ENCODE measurements at places on chromosomes 7 and 10.

- DNase-seq, result no peak
Measured at GRCh38 chr7:31794851-31795344, 107.9 kb downstream of the PPP1R17 start.

- no peak for DNase-seq
Measured at GRCh38 chr10:15494850-15495506, 123.9 kb upstream of the FAM171A1 start.

DNA sequence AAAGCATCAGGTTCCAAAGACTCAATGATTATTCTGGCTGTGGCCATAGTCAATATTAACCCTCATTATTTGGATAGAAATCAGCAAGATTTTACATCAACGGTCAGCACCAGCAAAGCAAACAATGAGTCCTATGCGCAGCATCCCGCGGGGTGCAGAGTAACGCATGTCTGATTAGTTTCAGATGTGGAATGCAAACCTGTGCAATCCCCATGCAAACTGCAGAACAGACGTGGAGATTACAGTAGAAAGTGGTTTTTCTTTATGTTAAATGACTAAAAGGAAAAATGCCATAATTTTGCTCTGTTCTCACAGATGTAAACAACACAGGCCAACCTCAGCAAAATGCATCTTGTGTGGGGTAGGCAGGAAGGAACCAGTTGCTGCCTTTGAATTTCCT lies 258.1 kb upstream of the GRB10 start:
- DNase-seq, result no peak

DNA sequence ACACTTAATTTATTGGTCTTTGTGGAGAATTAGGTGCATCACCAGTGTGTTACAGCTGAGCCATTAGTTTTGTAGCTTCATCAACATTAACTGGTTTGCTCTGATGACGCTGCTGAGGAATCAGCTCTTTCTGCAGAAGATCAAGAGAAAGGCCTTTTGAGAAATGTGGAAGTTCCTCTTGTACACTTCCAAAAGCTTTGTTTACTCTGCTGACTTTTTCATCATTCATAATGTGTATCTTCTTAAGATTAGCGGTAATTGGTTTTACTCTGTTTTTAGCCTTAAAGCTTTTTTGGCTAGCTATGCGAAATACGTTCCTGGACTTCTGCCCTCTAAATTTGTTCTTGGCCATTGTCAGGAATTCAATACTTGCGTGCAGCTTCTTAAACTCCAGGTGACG lies 8.2 kb upstream of the PHYH start:
- no peak for DNase-seq

DNA sequence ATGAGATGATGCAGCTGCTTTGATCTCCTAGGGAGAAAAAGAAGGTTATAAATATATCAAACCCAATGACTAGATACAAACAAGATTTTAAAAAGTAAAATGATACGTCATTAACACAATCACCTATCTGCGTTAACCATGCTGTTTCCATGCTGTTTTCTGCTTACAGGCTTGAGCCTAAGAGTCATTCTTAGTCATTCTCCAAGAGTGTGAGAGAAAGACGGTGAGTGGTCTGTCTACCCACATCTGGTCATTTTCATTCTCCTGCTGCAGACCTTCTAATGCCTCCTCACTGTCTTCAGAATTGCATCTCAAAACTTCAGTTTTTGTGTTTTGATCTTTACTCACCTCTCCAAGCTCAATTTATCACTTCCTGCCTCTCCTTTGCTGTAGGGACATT lies 98.0 kb upstream of the ELMO1 start:
- DNase-seq, result no peak

- no peak for DNase-seq
Measured at GRCh38 chr7:75946207-75946855, 31.4 kb downstream of the POR start.

DNA sequence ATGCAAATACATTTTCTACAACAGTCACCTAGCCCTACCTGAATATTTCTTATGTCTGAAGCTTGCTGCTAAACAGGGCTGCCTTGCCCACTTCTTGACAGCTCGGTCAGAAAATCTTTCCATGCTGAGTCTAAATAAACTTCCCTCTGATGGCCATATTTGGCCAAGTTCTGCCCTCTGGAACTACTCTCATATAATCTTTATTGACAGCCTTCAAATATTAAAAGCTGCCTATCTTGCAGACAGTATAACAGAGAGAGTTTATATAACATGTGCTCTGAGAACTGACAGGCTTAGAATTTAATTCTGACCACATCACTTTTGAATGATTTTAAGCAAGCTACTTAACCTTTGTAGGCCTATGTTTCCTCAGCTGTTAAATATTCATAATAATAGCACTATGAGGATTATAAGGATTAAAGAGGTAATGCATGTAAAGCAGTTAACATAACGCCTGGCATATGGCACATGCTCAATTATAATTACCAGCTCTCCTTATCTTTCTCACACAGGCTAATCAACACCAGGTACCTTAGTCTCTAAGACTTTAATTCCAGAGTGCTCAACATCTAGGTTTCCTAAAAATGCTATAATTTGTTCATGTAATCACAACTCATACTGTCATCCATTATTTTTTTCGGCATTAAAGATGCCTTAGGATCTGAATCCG lies 334.1 kb downstream of the HPSE2 start:
- no peak for DNase-seq

DNA sequence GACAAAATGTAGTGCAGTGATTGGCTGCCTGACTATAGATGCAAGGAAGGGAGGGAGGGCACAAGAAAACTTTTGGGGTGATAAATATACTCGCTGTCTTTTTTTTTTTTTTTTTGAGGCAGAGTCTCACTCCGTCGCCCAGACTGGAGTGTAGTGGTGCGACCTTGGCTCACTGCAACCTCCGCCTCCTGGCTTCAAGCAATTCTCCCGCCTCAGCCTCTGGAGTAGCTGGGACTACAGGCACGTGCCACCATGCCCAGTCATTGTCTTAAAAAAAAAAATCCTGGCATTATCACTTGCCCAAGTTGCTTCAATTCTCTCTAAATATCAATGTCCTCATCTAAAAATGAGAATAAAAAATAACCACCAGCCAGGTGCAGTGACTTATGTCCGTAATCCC lies 7.6 kb upstream of the FZD9 start:
- DNase-seq, result no peak

DNA sequence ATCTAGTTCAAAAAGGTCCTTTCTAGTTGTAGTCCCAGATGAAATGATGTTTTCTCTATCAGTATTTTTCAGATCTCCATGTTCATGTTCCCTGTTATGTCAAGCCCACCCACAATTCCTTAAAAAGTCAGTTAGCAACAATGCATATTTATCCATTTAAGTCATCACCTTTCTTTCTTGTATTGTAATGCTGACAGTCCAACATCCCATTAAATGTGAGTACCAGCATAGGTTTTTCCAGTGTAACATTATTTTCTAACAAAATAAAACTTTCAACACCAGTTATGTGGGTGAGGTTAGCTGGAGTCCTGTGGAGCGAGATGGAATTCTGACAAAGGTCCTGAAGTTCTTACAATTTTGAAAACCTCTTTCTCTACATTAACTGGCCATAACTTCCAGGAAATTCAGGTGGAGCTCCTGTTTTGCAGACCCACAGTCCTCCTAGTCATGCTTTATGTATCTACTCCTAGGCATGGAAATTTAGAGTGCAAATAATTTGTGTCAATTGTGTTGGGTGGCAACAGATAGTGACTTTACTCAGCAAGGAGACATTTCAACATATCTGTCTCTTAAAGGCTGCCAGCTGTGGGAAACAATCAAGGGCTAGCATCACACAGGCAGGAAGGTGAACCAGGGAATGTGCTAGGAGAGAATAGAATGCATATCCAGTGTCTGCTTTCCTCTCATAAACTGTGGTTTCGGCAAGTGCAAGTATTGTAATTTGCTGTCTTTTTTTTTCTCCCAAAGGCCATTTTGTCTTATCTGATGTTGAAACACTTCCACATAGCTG lies 162.6 kb downstream of the MTERF1 start:
- DNase-seq, result no peak

DNA sequence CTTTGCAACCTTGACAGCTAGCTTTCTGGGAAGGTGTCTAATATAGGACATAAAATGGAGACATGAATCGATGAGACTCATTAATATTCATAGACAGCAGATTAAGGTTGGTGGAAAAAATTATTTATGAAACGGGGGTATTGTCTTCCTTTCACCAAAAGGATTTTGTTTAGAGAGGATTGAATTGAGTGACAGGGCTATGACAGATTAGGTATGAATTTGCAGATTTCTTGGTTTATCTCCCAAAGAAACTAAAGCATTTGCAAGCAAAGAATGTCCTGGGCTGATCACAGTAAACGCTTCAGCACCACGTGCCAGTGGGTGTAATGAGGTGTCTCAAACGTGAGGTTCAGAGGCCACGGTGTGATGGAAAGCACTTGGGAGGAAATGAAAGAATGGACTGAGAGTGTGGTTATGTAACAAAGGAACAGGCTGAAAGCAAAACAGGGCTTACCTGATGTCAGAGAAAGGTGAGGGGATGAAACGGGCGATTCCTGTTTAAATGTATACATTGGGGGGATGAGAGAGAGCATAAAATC lies 329.2 kb upstream of the NPVF start:
- no peak for DNase-seq

DNA sequence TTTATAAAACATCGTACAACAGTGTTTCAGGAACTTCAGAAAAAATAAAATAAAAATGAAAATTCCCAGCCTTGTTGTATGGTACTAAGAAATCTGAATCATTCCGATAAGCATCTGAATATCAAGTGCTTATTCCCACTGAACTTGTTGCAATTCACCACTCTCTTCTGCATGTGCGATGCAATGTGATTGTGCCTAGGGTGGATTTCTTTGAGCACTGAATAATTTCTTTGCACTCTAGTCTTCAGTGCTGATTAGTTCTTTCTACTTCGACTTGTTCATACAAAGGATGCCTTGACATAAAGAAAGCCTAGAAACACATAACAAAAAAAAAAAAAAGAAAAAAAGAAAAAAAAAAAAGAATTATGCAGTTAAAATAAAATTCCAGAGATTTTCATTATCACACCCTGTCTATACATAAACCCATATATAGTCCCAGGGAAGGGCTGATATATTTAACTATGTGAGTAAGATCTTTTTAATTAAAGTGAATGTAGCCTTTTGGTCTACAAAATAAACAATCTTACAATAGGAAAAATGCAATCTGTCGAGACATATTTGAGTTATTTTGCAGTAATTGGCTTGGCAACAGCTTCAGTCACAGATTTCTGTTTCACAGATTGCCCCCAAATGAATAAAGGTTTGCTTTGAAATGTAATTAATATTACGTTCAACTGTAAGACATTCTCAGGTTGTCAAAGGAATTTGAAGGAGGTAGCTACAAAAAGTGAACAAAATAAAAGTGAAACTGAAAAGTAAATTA lies 1118.9 kb upstream of the CELF2 start:
- DNase-seq, result no peak

- DNase-seq, result no peak
Measured at GRCh38 chr7:25495342-25496250, 267.3 kb upstream of the NPVF start.

GRCh38 chr10:4527281-4527970 lies 298.6 kb upstream of the AKR1E2 start:
- no peak for DNase-seq

GRCh38 chr7:141042222-141043193 lies 27.8 kb upstream of the MRPS33 start:
- no peak for DNase-seq

GRCh38 chr10:106992055-106992454 lies 172.5 kb downstream of the SORCS1 start:
- no peak for DNase-seq

- no peak for DNase-seq
Measured at GRCh38 chr10:56547163-56547562, 186.1 kb upstream of the ZWINT start.

DNA sequence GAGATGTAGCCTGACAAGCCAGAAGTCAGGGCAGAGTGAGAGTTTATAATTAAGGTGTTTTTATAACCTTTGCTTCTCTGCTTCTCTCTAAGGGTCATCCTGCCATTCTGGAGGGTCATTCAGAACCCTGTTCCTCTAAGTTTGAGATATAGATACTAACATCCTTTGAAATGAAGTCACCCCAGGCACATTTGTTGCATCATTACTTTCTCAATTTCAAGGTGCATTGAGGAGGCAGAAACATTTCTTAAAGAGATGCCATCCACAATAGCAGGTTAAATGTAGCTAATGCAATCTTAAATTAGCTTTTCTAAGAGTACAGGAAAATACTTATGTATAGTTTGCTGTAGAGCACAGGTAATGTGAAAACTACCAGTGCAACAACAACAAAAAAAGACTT lies 106.4 kb downstream of the LRRC4 start:
- no peak for DNase-seq

DNA sequence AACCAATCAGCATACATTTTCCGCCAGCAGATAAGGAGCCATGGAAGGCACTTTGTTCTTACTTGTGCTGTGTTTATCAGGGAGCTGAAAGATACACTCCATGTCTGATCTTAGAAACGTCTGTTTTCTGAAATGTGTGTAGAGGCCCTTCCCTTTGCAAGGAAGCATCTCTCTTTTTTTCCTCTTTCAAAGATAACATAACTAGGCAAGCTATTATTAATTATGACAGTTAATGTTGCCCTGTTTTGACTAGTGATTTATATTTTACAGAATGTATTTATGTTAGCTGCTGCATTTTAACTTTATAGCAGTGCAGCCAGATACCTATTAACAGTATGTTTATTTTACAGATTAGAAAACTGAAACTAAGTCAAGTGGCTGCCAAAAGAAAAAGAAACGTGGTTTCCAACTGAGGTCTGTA lies 683.2 kb upstream of the IGFBP3 start:
- DNase-seq, result no peak

DNA sequence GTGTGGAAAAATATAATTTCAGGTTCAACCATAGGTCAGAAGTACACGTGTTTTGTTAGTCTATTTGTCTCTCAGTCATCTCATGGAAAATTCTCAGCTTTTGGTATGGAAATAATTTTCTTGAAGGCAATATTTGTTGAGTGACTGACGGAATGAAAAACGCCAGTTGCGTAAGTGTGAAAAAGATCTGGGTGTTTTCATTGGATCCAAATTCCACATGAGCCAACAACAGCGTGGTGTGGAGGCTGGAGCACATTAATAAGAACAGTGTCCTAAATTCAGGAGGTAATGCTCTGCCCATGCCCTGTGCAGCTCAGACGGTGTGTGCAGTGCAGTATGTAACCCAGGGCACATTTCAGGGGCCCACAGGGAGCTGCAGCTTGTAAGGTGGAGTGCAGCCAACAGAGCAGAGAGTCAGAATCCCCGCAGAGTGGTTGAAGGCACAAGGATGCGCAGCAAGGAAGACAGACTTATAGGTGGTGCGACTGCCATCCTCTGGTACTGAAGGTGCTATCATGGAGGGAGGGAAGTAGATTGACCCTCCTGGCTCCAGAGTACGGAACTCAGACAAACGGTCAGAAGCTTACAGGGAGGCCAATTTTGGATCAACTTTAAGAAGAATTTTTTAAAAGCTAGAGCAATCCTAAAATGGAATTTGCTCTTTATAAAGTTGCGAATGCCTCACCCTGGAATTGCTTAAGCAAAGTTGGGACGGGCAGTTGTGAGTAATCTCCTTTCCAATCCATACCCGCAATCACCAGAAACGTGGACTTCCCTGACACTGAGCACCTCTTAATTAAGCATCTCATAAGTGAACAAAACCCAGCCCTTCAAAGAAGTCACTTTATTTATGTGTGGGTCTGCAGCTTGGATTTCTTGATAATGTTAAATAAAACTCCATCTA lies 38.0 kb downstream of the EGFR start:
- DNase-seq, result no peak
